ENCODE measurements at places on chromosomes 5 and 9.
A peak's percentile ranks its signal among the peaks of the same experiment; 100 is the strongest.

GRCh38 chr5:162762119-162762518 is 675.3 kb upstream of the CCNG1 start:
- DNase-seq = no peak

DNA sequence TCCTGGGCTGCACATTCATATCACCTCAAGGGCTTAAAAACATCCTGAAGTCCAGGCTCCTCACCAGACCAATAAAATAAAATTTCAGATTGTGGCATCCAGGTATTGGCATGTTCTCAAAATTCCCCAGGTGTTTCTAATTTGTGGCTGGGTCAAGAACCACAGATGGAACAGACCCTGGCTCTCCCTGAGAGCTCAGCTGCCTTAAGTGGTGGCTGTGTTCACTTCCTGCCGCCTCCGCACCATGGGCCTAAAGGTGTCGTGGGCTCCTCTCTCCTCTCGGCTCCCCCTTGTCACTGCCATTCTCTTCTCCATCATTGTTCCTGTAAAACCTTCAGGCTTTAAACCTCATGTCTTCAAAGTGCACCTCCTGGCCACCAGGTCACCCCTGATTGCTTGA is 17.8 kb upstream of the CCNJL start:
- no peak for DNase-seq

DNA sequence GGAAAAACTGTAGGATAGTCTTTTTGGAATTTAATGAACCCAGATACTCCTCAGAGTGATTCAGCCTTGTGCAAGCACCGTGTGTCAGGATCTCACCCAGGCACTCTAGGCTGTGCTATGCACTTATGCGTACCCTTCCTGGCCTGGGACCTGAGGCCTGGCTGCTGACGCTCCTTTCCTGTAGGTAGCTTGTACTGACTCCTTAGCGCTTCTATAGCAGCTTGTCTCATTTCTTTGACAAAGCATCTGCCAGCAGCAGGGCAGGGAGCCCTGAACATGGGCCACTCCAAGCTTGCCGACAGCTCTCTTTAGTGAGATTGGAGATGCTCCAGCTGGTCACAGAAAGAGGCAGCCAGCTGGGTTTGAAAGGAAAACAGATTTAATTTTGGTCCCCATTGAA is 147.3 kb downstream of the SGCD start:
- no peak for DNase-seq

- DNase-seq = peak; percentile 65
Measured at GRCh38 chr9:4086119-4087090, 213.5 kb downstream of the GLIS3 start.

GRCh38 chr9:114051706-114052105 is 26.4 kb downstream of the AMBP start:
- DNase-seq = no peak

DNA sequence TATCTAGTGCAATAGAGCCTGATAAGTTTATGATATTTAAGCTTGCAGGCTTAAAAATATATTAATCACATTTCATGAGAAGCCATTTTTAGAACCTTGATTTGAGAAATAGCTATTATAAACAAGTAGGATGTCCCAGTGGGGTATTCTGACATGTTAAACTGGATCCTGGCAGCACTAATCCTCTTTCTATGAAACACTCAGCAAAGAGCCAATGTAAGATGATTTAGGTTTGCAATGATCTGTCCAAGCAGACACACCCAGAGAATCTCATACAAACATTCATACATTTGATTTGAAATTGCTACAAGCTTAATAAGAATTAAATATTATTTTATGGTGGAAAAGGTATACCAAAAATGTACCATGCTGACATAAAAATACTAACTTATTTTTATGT is 86.5 kb downstream of the ERP44 start:
- no peak for DNase-seq

DNA sequence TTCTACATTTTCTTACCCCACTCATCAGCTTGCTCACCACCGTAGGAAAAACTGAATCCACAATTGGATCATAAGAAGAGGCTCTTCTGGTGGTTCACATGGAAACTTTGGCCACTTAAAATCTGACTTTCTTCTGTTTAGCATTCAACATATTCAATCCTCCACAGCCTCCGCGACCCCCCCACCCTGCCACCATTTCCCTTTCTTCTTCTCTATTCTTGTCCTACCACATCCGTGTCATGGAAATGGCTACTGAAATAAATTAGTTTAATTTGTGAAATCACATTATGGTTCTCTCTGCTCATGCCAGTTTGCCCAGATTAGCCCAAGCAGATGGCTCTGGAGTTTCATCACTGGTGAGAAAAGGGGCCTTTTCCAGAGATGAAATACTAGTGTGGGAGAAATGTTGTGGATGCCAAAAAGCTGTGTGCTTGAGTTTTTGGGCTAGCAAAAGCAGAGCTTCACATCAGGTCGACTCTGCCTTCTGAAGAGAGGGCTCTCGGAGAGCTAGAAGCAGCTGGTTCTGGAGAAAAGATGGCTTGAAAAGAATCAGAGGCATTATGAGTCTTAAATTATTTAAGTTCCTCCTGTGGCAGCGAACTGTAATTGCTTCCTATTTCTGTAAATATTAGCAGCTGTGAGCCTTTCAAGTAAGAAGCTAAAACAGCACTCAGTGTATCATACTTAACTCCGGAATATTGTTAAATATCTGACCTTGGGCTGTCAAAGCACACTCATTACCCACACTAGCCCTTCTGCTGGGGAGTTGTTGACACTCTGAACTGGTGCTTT is 107.1 kb downstream of the MAT2B start:
- DNase-seq = no peak

- DNase-seq = no peak
Measured at GRCh38 chr9:135840107-135840506, 67.2 kb downstream of the CAMSAP1 start.

- no peak for DNase-seq
Measured at GRCh38 chr5:109922381-109922995, 232.8 kb downstream of the MAN2A1 start.

- peak; percentile 21 for DNase-seq
Measured at GRCh38 chr5:170430866-170431437, 41.8 kb upstream of the KCNMB1 start.
